ENCODE measurements at places on chromosomes 12 and 14.

- DNase-seq: peak; percentile 69
Measured at GRCh38 chr12:12010277-12011039, 60.3 kb upstream of the BCL2L14 start.

- peak; percentile 59 for DNase-seq
Measured at GRCh38 chr14:55180434-55180833, 11.0 kb downstream of the DLGAP5 start.

GRCh38 chr14:86311151-86311550 lies 781.2 kb downstream of the FLRT2 start:
- no peak for DNase-seq

DNA sequence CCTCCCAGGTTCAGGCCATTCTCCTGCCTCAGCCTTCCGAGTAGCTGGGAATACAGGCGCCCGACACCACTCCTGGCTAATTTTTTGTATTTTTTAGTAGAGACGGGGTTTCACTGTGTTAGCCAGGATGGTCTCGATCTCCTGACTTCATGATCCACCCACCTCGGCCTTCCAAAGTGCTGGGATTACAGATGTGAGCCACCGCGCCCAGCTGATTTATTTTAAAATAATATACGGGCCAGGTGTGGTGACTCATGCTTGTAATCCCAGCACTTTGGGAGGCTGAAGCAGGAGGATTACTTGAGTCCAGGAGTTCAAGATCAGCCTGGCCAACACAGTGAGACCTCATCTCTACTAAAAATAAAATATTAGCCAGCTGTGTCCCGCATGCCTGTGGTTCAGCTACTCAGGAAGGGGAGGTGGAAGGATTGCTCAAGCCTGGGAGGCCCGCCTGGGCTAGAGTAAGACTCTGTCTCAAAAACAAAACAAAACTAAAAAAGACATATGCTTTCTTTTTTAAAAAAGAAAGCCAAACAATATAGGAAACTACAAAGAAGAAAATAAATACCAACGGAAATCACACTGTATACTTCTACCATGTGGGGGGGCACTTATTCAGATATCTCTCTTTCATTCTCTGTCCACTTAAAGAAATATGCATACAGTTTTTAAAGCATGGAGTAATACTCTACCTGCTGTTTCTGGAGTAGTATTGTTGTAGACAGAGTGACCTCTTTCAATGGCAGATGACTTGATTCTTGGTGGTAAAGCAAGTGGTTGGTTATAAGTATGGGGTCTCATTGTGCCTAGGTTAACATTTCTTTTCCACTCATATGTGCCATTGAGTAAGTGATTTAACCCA lies 930 bp upstream of the MIA2 start:
- peak; percentile 46 for DNase-seq

DNA sequence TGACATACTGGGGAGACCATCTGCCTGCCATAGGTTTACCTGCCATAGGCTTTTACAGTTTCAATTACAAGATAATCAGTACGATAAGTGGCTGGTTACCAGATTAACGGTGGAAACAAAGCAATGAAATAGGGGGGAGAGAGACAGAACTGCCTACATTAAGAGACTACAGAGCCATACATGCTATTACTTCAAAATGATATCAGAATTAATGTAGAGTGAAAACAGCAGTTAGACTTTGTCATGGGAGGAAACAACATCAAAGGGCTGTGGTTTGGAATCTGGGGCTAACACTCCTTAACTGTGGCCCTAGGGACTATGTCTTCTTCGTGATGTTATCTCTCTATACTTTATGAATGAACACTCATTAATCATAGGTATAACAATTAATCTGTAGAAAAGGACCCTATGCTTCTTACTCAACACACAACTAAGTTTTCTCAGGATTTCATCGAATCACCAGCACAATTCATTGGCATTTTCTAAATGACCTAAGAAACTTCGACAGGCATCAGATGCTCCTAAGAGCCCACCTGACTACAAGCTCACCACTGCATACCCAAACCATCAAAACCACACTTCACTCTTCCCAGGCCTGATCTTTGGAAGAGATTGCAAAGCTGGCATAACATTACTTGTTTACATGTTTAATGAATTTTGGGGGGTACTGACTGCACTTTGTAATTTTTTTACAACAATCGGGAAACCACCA lies 475.6 kb upstream of the SOX5 start:
- no peak for DNase-seq

- no peak for DNase-seq
Measured at GRCh38 chr14:78982551-78982950, 812.4 kb downstream of the NRXN3 start.

DNA sequence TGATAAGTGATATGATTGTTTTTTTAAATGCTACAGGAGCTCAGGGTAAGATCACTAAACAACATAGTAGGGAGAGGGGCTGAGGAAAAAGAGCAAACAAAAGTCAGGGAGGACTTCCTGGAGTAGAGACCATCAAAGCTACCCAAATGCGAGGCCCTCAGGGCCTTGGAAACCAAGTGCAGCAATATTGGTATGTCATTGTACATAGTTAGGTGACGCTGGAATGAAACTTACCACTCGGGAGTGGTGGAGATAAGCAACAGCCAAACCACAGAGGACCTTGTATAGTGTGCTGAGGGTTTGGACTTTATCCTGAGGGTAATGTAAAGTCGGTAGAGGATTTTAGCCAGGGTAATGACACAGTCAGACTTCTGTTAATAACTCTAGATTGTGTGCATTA lies 13.8 kb downstream of the KITLG start:
- no peak for DNase-seq

GRCh38 chr12:120847814-120848213 lies 56.3 kb downstream of the SPPL3 start:
- DNase-seq: peak; percentile 42

DNA sequence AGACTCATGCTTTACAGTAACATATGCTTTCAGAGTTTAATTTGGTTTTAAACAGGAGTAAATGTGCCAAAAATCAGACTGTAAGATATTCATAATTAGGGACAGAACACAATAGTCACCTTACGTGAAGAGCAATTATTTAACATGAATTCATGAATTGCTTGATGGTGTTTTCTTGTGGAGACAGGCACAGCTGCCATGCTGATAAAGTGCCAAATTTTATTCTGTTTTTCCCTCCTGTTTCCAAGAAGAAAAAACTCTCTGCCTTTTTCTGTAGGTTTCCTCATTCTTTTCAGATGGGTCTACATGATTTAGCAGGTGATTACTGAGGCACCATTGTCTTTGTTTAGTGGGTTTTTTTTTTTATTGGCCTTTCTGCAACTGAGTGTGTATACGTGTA lies 80.1 kb downstream of the C12orf42 start:
- no peak for DNase-seq

DNA sequence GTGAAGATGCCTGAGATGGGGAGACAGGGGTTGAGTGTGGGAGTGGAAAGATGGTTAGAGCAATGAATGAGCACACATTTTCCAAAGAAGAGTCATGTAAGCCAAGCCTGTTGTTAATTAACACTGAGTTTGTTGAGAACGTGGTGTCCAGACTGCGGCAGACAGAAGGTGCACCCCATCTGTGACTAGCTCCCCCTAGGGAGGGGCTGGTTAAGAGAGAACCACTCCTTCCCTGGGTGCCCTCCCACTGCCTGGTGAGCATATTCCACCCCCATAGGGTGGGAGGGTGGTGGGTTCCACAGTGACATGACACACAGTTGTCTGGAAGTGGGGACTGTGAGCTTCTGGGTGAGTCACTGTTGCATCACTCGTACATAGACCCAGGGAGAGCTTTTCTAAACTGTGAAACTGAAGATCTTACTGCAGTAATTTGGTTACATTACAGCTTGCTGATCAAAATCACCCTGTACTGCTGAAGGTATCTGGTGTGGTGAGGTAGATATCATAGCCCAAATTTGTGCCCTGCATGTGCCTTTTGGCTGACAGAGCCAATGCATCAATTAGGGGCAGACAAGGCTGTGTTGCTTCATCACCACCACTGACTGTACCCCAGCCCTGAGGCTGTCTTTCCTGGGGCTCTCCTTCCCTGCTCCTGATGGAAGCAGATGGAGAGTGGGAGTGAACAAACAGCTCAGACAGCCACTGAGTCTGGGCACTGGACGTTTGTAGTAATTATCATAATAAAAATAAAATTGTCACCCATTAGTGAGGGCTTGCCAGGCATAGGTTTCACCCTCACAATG lies 150.9 kb downstream of the EMP1 start:
- DNase-seq: no peak

GRCh38 chr12:1197264-1198018 lies 206.4 kb downstream of the ERC1 start:
- no peak for DNase-seq

DNA sequence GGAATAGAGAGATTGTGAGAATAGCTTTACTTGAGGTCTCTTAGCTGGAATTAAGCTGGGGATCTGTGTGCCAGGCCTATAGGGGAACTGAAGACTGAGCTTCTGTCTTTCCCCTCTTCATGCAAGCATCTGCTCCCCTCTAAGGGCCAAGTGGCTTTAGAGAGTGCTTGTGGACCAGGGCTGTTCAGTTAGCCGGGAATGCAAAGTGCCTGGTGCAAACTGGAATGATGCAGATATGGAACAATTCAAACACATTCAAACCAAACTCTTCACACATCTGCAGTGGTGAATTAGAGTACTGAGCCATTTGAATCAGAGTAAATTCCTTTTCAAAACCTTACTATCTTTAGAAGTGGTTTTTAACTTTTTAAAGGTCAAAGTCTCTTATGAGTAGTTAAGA lies 99.0 kb downstream of the LIN7A start:
- no peak for DNase-seq

DNA sequence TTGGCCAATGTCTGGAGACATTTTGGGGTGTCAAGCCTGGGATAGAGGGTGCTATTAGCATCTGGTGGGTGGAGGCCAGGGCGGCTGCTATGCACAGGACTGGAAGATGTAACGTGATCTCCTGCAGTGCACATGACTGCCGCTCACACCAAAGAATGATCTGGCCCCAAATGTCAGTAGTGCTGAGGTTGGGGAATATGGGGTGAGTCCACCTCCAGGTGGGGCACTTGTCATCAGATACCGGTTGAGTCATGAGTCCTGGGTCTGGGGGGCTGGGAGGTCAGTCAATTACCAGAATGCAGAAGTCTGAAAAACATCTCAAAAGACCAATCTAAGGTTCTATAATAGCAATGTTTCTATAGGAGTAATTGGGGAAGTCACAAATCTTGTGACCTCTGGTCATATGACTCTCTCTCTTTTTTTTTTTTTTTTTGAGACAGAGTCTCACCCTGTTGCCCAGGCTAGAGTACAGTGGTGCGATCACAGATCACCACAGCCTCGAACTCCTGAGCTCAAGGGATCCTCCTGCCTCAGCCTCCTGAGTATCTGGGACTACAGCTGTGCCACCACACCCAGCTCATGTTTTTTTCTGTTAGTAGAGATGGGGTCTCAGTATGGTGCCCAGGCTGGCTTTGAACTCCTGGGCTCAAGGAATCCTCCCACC lies 6.0 kb upstream of the SDSL start:
- no peak for DNase-seq

DNA sequence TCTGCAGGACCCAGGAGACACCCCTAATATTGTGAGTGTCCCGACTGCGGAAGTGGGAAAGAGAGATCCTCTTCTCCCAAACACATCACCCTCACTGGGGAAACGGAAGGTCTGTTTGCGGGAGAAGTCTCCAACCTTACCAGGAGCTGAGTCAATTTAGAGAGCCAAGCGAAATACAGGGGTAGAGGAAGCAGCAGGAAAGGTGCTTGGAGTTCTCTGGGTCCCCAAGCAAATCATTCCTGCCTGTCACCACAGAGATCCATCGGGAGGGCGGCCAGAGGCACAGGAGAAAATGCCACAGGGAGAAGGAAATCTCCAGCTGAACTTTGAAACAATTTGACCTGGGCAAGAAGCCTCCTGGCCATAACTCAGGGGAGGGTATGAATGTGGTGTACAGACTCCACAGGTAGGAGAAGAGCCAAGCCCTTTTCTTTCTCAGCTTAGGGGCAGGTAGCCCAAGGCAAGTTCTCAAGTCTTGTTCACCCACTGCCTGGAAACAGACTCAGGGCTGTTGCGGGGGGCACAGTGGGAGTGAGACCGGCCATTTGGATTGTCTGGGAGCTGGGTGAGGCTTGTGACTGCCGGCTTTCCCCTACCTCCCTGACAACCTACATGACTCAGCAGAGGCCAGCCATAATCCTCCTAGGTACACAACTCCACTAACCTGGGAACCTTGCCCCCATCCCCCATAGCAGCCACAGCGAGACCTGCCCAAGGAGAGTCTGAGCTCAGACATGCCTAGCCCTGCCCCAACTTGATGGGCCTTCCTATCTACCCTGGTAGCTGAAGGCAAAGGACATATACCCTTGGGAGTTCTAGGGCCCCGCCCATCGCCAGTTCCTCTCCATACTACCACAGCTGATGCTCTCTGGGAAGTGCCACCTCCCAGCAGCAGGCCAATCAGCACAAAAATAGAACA lies 211.9 kb upstream of the ARHGAP5 start:
- no peak for DNase-seq

- no peak for DNase-seq
Measured at GRCh38 chr12:63018273-63018672, 83.3 kb upstream of the PPM1H start.

DNA sequence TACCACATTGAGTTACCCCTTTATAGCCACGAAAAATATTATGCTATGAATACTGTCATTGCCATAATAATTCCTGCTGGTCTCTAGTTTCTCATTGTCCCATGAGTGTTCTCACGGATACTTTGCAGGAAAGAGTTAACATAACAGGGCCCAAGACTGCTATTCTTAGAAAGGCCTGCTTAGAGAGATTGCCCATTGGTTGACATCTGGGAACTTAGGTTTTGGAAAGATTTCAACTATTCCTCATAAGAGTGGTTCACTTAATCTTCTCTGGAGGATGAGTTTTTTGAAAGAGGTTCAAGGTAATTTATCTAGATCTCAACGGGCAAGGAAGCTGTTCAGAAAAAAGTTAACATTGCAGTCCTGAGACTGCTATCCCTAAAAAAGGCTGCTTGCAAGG lies 18.4 kb upstream of the PRPF39 start:
- no peak for DNase-seq

- DNase-seq: no peak
Measured at GRCh38 chr12:24709216-24709615, 239.7 kb downstream of the BCAT1 start.

- no peak for DNase-seq
Measured at GRCh38 chr12:117284140-117284539, 77.3 kb downstream of the NOS1 start.

- peak; percentile 25 for DNase-seq
Measured at GRCh38 chr14:70821584-70822529, 12.5 kb upstream of the MAP3K9 start.

DNA sequence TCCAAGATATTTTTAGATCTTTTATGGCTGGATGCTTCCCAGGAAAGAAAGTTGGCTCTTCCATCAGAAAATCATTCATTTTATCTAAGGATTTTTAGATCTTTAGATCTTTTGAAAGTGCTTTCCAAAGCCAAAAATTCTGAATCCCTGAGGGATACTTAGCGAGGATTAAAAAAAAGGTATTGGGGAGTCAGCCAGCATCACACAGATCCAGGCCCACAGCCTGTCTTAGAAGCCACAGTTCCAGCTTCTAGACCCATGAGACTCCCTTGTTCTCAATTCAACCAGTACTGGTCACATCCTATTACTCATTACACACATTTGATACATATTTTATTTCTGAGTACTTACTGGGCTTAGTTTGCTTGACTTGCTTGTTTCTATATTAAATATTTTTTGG lies 49.9 kb downstream of the TSPAN8 start:
- no peak for DNase-seq
